T-cell (primary cell): ENCODE measurements at places on chromosomes 2 and 18.

DNA sequence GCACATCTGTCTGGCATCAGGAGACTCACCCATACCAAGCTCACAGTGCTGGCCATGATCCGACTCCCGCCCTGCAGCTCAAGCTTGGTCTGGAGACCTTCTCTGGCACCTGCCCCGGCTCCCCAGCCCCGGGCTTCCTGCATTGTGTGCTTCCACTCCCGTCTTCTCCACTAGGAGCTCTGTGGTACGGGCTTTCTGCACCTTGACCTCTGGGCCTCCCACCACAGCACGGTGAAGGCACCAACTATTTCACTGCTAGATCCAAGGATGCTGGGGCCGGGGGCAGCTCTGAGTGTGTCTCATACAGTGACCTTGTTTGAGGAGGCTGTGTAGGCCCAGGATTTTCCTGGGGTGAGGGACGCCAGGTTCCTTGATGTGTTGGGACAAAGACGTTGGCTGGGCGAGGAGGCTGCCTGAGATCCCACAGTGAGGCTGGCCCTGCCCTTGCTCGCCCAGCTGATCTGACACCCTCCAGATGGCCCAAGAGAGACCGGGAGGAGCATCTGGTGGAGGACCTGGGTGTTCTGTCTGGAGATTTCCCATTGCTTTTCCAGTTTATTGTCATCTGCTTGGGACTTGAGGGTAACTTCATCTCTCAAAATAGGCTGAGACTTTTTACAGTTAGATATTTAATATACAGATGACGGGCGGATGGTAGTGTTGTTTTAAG is 64.0 kb downstream of the HPCAL1 start:
- no peak for DNase-seq

- DNase-seq = no peak
These were observed 30.9 kb upstream of the NAB1 start for GRCh38 chr2:190618030-190618429.

- DNase-seq = no peak
These were observed 51.0 kb upstream of the FAHD2A start for GRCh38 chr2:95351598-95351915.

DNA sequence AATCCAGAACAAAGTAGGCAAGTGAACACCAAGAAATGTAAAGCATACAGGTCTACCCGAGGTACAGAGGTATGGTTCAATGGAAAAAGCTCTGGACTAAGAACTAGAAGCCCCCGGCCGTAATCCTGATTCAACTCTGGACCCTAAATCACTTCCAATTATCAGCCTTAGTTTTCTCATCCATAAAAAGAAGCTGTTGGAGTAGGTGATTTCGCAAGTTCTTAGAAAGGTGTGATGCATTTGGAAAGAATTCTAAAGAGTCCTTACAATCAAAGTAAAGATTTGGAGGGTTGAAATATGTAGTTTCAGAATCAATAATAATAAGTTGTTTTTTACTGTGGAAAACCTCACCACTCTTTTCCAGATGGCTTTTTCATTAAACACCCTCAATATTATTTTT is 622.1 kb upstream of the ID2 start:
- DNase-seq = no peak

GRCh38 chr2:232593982-232594381 is 39.4 kb upstream of the EFHD1 start:
- no peak for DNase-seq

DNA sequence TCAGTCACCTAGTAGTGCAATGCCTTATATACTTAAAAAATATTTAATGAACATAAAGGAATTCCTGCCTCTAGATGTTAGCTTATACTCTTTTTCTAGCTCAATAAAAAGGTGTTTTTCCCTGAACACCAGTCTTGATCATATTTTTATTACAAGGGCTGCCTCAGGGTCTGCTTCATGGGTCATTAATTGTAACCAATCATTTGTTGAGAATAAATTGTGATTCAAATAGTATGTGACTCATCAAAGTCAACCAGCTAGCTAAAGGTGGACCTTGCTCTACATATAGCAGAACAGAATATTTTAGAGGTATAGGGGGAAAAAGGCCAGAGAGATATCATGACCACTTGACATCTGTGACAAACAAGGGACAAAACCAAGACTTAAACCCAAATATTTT is 114.0 kb downstream of the PIK3C3 start:
- no peak for DNase-seq
